ENCODE measurements at places on chromosomes 4 and X.

DNA sequence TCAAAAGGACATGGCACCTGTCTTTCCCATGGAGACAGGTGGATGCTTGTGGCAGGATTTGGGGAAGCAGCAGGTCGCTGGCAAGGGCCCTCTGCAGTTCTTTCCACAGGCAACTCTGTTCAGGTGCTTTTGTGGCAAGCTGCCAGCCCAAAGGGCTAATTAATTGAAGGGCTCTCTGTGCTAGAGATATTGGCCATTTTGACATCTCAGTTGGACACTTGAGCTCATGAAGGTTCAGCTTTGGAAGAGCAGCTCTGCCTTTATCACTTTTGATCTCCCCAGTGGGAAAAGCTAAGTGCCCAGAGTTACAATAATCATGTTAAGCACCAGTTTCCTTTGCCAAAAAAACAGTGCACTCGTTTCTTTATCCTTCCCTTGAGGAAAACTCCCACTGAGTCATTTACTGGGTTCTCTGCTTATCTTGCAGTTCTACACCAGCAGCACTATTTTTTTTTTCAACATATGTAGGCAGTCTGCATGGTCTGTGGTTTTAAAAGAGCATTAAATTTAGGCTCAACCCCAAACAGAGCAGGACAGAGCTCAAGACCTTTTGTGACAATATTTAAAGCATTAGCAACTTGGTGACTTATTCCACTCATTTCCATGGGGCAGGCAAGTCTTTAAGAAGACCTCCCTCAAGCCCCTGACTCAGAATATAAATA, 336.4 kb upstream of the RASGEF1B start:
- DNase-seq, result no peak

DNA sequence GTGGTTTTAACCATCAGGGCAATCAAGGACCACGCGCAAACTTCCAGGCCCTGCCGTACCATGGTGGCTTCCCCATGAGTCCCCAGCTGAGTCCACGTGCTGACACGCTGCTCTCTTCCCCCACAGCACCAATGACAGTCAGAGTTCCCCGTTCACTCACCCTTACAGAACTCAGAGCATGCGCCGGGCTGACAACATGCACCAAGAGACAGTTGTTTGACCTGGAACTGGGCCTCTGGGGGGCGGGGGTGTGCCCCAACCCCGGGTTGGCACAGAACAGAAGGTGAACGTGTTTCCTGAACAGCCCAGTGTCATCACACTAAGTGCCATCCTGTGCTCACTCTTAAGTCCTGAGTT, 29.4 kb downstream of the IRF2 start:
- no peak for DNase-seq

DNA sequence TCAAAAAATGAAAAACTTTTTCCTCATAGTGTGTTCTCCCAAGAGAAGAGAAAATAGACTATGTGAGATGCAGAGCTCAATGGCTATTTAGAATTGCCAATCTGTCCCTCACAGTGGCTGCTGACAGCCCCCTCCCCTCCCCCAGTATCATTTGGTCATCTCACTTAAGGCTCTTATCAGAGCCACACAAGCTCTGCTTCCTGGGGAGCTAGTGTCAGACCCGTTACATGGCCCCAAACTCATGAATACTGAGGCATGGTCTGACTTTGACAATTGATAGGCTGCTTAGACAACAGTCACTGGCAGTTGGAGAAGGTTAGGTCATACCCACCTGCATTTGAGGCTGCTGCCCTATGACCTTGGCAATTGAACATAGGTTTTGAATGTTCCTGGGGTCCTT, 15.3 kb downstream of the RNF150 start:
- no peak for DNase-seq

GRCh38 chr4:2931512-2932301, 31.5 kb downstream of the NOP14 start:
- peak; percentile 4 for DNase-seq

DNA sequence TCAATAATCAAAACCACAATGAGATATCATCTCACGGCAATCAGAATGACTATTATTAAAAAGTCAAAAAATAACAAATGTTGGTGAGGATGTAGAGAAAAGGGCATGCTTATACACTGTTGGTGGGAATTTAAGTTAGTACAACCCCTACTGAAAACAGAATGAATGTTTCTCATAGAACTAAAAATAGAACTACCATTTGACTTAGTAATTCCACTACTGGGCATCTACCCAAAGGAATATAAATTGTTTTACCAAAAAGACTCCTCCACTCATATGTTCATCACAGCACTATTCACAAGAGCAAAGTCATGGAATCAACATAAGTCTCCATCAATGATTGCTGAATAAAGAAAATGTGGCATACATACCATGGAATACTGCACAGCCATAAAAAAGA, 278.1 kb upstream of the ARSJ start:
- DNase-seq, result no peak

- DNase-seq, result no peak
These were observed 1.4 kb downstream of the PDZD4 start for GRCh38 chrX:153828723-153829548.

DNA sequence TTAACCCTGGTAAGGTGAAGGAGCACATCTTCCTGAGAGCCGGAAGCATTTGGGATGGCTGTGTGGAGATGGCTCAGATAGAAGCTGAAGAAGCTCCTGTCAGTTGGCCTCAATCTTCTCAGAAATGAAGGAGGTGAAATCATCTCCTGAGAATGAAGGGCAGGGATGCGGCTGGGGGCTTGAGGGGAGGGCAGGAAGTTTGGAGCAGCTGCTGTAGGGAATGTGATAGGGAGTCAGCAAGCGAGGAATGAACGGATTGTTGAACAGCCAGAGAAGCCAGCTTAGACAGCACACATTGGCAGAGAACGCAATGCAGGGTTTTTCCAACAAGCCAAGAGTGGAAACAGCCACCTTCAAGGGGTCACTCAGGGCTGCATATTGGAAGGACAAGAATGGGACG, 10.0 kb downstream of the KCNE5 start:
- no peak for DNase-seq

GRCh38 chr4:53914313-53915016, 149.9 kb downstream of the CHIC2 start:
- no peak for DNase-seq

DNA sequence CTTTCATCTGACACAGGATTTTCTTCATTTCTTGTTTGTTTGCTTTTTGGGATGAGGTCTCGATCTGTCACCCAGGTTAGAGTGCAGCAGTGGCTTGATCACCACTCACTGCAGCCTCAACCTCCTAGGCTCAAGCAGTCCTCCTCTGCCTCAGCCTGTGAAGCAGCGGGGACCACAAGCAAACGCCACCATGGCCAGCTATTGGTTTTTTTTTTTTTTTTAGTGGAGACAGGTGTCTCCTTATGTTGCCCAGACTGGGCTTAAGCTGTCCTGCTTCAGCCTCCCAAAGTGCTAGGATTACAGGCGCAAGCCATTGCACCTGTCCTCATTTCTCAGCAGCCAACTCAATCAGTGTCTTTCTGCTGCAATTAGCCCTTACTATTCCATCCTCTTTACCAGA, 10.3 kb downstream of the SPRY1 start:
- DNase-seq, result no peak

GRCh38 chr4:2535376-2536192, 863 bp upstream of the FAM193A start:
- peak; percentile 33 for DNase-seq

DNA sequence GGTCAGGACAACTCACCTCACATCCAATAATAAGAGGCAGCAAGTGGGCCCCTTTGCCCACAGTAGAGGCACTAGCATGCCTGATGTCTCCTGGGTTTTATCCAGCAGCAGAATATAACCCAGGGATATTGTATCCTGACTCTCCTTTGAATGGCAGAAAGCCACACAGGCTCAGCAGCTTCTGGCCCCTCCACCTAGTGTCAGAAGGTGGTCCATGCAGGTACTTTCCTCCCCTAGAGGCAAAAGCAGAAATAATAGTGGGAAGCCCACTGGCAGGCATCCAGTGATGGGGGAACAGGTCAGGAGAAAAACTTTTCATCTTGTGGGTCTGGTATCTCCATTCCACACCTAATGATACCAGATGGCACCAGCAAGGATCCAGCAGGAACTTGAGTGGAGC, 75.5 kb upstream of the IRS4 start:
- no peak for DNase-seq

DNA sequence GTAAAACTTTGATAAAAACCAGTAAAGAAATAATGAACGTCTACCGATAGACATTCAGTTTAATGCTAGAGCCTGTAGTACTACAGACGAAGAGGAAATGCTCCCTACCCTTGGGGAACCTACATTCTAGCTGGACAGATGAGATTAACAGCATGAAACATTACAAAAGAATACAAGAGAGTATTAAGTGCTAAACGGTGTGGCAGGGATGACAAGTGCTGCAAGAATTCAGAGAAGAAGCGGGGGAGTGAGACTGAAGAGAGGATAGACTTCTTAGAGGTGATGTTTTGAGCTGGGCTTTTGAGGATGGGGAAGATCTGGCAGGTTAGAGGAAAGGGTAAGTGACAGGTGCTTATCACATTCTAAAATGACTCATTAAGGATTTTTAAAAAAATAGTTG, 52.6 kb upstream of the ESX1 start:
- DNase-seq, result no peak

- no peak for DNase-seq
These were observed 61.4 kb downstream of the WFS1 start for GRCh38 chr4:6331018-6331417.

- no peak for DNase-seq
These were observed 102.5 kb downstream of the ASMT start for GRCh38 chrX:1717373-1717772.

DNA sequence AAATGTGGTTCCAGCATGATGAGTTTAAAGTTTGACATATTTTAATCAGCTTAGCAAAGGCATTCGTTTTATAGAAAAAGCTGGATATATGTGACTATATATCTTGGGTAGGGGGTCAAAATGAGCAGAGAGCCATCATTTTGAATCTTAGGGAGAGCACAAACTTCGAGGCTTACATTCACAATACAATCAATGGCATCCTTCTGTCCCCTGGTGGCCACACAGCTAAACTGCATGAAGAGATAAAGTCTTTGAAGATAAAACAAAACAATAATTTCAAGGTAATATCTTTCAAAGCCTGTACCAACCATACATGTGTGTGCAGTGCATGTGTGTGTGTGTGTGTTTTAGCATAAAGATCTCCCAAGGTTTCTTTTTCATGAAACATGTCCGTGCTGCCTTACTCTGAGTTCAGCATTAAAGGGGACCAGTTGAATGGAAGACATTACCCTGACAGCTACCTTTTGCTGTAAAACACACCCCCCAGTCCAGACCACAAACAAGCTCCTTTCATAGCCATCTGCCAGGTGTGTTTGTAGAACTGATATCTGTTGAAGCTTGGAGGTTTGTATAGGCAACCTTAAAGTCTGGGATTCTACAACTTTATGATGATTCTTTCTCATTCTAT, 22.0 kb downstream of the DYNLT3 start:
- no peak for DNase-seq

- no peak for DNase-seq
These were observed 197.4 kb upstream of the TBL1X start for GRCh38 chrX:9267415-9267814.

GRCh38 chrX:9677098-9677739, 88.4 kb downstream of the GPR143 start:
- DNase-seq, result no peak

- DNase-seq, result no peak
These were observed 1.1 kb downstream of the SGCB start for GRCh38 chr4:52036886-52037530.

DNA sequence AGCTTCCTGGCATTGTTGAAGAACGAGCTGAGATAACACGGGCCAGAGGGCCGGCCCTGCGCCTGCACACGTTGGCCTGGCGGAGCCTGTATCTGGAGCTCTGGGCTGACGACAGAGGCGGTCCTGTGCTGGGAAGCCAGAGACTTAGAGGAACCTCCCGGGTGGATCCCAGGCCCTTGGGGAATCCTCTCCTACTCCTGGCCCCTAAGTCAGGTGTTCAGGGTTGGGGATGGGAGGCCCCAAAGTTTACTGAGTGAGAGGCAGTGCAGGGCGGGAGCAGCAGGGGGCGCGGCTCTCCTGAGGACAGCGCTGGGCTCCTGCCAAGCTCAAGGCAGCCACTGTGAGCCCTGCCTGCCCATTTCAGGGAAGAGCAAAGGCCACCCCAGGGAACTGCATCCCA, 2.5 kb upstream of the HTRA3 start:
- DNase-seq, result no peak

DNA sequence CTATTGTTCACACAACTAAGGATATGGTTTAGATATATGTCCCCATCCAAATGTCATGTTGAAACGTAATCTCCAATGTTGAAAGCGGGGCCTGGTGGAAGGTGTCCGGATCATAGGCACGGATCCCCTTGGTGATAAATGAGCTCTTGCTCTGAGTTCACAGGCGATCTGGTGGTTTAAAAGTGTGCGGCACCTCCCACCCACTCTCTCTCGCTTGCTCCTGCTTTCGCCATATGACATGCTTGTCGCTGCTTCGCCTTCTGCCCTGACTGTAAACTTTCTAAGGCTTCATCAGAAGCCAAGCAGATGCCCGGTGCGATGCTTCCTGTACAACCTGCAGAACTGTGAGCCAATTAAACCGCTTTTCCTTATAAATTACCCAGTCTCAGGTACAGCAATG, 128.5 kb downstream of the NFKB1 start:
- DNase-seq, result no peak

DNA sequence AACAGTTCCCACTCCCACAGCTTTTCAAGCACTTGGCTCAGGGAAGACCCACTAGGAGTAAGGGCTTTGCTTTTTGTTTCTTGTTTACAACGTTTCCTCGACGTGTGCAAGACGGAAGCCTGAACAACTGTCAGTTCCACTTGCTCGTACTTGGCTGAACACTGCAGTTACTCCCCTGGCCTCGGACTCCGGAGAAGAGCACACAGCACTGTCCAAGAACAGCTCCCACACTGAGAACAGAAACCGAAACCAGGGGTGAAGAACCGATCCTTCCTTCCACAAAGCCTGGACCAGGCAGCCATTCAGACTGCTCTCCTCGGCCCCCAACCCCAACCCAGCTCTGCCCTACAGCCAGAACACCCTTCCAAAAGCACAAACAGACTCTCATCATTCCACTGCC, 25.5 kb downstream of the IRF2 start:
- no peak for DNase-seq

DNA sequence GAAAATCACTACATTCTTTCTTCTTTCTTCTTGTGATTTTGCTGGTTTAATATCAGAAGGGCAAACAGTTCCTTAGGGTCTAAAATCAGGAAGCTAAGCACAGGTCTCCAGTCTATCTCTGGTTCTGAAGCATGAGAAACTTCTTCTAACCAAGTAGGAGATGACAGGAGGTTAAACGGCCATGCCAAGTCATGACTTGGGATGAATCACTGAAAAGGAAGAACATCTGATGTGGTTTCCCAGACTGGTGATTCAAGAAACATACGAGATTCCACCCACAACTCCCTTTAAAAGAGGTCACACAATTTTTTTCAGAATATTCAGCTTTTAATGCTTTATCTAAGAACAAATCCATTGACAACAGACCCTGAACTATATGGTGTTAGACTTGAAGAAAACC, 684.0 kb upstream of the PRKX start:
- no peak for DNase-seq

Measured in thoracic aorta (tissue), 2 donors.